ENCODE measurements at places on chromosomes 2 and 18.

- DNase-seq: no peak
Measured at GRCh38 chr2:128613351-128613750, 294.7 kb upstream of the HS6ST1 start.

- DNase-seq: no peak
Measured at GRCh38 chr2:202376460-202377206, 506 bp downstream of the BMPR2 start.

- peak; percentile 57 for DNase-seq
Measured at GRCh38 chr2:97646977-97647376, 1.1 kb downstream of the COX5B start.

- no peak for DNase-seq
Measured at GRCh38 chr2:231907765-231908164, 18.4 kb downstream of the NPPC start.

DNA sequence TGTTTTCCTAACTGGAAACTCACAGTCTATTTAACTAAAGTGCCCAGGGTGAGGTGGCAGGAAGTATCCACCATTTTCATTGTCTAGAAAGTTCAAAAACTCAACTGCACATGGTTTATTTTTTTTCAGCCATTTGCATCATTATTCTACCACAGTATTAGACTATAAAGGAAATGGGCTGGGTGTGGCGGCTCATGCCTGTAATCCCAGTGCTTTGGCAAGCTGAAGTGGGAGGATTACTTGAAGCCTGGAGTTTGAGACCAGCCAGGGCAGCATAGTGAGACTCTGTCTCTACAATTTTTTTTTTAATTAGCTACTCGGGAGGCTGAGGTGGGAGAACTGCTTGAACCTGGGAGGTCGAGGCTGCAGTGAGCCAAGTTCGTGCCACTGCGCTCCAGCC lies 213.8 kb downstream of the MYO3B start:
- no peak for DNase-seq

- DNase-seq: no peak
Measured at GRCh38 chr2:206823178-206823577, 57.8 kb downstream of the FASTKD2 start.

- no peak for DNase-seq
Measured at GRCh38 chr2:209734805-209735204, 36.8 kb upstream of the UNC80 start.

DNA sequence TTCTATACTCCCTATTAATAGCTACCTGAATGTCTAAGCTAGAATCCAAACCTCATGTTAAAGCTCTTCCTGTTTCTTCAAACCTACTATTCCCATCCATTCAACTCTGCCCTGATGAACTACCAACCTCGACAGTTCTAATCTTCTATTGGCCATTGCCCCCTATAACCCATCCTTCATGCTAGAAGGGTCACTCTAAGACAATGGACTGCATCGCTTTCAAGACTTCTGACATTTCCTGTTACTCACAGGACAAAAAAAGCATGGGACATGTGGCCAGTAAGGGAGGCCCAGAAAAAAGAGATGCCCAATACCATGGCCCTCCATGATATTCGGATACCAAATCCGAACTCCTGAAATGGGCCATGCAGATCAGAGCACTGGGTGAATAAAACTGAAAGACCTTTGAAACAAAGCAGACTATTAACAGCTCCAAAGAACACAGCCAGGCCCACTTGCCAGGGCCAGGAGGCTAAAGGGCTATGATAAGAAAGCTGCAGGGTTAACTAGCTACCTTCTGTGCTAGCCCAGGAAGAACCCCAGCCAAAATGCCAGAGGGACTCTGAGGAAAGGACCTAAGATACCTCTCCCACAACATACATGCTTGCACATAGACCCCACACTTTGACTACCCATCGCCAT lies 4.5 kb downstream of the B4GALT6 start:
- no peak for DNase-seq

DNA sequence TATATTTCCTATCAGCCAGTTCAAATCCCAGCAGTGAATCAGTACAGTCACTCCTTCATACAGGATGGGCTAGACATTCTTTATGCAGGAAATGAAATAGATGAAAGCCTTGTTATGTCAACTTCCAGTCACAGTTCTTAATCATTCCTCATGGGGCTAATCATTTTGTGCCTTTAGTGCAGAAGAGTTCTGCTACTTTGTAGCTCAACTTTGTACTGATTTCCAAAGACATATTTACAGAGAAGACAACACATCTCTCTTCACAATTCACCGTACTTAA lies 593.9 kb upstream of the NETO1 start:
- no peak for DNase-seq

DNA sequence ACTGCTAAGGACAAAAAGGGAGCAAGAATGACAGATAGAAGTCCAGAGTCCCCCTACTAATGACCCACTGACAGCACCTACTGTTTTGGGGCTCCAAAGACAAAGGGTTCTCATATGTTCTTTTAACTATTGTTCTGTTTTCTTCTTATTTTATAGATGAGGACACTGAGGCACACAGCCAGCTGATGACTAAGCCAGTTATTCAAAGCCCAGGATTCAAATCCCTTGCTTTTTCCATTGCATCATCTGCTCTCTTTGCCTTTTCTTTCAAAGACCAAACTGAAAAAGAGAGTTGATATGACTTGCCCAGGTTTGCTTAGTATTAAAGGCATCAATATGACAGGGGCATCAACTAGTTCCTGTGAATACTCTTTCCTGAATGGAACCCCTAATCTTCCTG lies 299.8 kb downstream of the LRATD1 start:
- DNase-seq: no peak

GRCh38 chr2:54787755-54788366 lies 64.4 kb downstream of the EML6 start:
- no peak for DNase-seq

GRCh38 chr2:227462972-227463931 lies 8.7 kb upstream of the AGFG1 start:
- peak; percentile 58 for DNase-seq

DNA sequence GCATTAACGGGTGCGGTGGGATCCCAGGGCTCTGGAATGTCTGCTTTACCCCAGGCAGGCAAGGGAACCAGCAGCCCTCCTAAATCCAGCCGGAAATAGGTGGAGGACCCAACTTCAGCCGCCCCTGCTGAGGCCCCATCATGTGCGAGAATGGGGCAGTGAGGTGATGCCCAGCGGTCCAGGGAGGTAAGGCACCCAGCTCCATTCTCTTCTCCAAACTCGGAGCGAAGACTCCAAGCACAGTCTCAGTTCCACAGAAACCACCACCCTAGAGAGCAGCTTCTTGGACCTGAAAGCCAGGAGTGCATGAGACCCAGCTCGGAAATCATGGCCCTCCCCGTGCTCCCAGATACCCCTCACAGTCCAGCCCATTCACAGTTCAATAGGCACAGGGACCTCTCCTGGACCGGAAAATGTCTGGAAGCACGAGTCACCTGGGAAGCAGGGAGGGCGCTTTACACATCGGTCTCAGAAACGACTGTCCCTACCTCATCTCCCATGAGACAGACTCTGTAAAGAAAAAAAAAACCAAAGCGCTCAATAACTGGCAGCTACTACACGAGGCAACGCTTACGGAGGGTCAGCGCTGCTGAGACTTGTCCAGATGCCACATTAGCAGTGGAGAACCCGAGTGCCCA lies 2.0 kb downstream of the SDC1 start:
- DNase-seq: no peak

- DNase-seq: no peak
Measured at GRCh38 chr2:123061534-123061933, 963.6 kb upstream of the CNTNAP5 start.

- no peak for DNase-seq
Measured at GRCh38 chr2:63488118-63488713, 100.1 kb downstream of the WDPCP start.

- DNase-seq: peak; percentile 87
Measured at GRCh38 chr2:225041851-225042799, at the start of gene DOCK10. Gene DOCK10 (minus strand): TSS chr2:225042468. CDS start chr2:225042374, 94 bp downstream.

DNA sequence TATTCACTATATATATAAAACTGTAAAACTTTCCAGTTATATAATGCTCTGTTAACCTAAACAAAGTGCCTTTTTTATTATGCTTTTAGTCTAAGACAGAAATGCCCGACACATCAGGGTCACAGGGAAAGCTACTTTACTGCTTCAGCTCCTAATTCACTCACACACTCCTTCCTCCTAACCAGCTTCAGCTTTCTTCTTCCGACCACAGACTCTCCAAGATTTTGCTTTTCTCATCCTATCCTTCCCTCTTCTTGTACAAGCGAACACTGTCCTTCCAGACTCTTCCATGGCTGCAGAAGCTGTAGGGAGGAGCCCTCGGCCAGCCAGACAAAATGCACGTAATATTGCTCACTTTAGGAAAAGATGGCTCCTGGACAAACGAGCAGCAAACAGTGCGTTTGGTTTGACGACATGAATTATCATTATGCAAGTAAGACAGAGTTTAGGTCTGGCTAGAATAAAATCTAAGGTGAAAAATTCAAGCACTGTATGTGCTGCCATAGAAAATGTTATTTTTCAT lies 47.5 kb upstream of the HNRNPA3 start:
- DNase-seq: peak; percentile 66

- DNase-seq: no peak
Measured at GRCh38 chr18:48399303-48400075, 9.7 kb downstream of the ZBTB7C start.

DNA sequence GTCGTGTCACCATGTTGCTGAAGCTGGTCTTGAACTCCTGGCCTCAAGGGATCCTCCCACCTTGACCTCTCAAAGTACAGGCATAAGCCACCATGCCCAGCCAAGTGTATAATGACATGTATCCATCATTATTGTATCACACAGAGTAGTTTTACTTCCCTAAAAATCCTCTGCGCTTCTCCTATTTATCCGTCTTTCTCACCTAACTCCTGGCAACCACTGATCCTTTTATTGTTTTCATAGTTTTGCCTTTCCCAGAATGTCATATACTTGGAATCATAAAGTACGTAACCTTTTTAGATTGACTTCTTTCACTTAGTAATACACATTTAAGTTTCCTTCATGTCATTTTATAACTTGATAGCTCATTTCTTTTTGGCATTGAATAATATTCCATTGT lies 51.0 kb downstream of the ZC3H15 start:
- no peak for DNase-seq

DNA sequence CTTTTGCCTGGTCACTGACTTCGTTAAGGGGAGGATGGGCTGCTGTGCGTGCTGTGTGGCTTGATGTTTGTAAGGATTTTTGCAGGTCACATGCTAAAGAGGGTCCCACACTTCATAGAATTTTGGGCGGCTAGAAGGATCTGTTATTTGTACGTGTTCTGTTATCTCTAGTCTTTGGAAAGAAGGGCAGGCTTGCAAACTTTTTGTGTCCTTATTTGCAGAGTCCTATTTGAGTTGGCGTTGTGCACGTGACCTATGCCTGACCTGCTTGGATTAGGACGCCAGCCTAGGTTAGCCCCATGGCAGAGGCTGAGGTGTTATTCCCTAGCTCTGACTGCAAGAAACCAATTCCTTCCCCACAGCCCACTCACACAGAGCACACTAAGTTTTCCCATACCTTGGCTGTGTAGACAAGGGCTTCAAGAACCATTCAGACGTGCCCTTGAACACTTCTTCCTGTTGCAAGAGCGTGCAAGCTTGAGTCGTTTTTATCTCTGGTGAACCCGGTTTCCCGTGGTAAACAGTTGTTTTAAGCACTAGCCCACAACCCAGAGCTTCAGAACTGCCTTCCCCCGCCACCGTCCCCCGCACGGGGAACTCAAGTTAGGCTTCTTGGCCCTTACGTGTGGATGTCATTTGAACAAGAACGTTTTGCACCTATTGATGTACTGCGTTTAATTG lies 94.6 kb downstream of the LDLRAD4 start:
- peak; percentile 75 for DNase-seq

DNA sequence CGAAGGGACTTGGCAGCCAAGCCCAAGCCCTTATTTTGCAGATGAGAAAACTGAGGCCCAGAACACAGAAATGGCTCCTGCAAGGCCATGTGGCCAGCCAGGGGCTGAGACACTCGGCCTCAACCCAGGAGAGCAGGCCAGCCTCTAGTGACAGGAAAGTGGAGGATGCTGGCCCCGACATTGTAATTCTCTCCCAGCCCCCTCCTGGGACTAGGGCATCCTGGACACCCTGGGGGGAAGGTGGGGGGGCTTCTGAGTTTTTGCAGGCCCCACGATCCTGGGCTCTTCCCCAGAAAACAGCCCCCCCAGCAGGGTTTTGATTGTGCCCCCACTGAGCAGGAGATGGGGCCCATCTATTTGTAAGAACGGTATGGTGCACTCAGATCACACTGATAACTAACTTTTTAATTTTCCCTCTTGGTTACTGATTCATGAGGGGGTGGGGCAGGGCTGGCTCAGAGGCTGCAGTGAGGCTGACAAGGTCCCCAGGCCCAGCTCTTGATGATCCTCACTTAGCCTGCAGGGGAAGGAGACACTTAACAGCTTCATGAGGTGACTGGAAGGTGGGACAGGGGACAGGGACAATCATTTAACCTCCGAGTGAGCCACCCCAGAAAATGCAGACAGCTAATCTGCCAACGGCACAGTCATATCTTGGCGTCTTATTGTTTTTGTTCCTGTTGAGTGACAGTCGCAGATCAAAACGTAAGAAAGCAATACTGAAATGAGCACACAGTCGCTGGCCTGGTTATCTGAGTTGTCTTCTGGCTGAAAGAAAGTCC lies 18.9 kb downstream of the SMAD7 start:
- DNase-seq: peak; percentile 80

- DNase-seq: no peak
Measured at GRCh38 chr2:222673883-222674282, 2.4 kb downstream of the MOGAT1 start.

Data from activated CD4-positive, alpha-beta T cell treated with anti-CD3 and anti-CD28 coated beads, Interleukin-2, amount 10 ng/mL, durations not matched to agents 24 days and 14 days (primary cell).